NCI-H1417 treated with DMSO at 0.1 percent for 48 hours (cell line): ENCODE measurements at places on chromosomes 2 and 18.
A peak's percentile ranks its signal among the peaks of the same experiment; 100 is the strongest.

GRCh38 chr2:234722176-234722575 is 225.3 kb upstream of the ARL4C start:
- no peak for DNase-seq

- no peak for DNase-seq
Measured at GRCh38 chr18:29074147-29074546, 897.2 kb upstream of the CDH2 start.

GRCh38 chr2:3289171-3289515 is 88.5 kb downstream of the EIPR1 start:
- no peak for DNase-seq

- DNase-seq = no peak
Measured at GRCh38 chr18:39299152-39299551, 1733.6 kb upstream of the CELF4 start.

DNA sequence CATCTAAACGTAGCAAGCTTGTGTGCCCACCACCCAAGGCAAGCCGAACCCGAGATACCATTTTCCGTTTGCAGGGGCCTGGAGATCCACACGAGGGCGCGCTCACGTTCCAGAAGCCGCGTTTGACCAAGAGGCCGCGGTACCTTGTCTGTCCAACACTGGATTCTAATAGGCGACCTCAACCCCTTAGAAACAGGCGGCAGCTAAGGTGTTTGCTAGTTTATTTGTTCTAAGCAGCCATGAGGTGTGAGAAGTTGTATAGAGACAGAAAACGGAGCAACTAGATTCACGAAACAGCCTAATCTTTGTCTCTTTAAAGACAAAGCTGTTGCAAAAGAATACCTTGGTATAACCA is 4.2 kb downstream of the HOXD11 start:
- DNase-seq = no peak

GRCh38 chr2:4090668-4091630 is 387.6 kb downstream of the DCDC2C start:
- no peak for DNase-seq

GRCh38 chr2:240639566-240639965 is 14.3 kb downstream of the GPR35 start:
- no peak for DNase-seq

DNA sequence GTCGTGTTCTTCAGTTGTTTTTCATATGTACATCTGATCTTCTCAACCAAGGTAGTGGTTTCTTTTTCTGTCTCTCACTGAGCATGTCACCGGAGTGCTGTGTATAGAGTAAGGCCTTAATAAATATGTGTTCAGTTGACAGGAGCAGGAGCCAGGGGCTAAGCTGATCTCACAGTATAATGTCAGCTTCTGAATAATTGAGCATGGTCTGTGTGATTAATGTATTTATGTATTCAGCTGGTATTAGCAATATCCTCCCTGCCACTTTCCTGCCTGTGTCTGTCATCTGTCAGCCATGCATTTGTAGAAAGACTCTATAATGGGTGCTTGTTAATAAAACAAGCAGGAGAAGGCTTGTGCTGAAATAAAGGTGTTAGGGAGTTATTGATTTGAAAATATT is 198.9 kb downstream of the ADCYAP1 start:
- peak; percentile 58 for DNase-seq

DNA sequence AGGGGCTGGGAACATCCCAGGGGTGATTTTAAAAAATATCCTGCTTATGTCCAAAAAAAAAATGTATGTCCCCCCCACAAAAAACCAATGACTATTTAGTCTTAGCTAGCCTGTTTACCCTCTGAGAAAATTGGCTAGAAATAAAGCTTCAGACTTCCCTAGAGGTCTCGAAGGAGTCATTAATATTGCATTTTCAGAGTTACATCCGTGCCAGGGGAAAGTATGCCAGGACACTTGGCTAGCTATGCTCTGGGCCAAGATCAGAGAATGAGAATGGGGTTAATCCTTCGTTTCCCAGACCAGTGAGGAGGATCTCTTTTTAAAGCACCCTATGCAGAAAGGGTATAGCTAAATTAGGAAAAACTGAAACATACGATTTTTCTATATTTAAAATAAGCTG is 183.6 kb downstream of the MC4R start:
- DNase-seq = no peak

GRCh38 chr2:225052703-225053102 is 10.4 kb upstream of the DOCK10 start:
- no peak for DNase-seq

DNA sequence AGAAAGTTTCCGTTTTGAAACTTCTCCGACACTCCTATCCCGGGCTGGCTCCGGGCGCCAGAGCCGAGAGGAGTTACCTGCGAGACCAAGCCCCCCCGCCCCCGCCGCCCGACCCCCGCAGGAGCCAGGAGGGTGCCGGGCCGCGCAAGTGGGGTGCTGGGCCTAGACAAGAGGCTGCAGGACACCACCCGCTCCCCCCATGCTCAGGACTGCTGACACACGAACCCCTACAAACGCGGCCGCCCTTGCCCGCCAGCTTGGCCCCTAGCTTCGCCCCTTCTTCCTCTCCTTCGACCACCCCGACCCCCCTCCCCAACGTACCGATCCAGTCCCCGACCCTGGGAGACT is 497 bp downstream of the PLA2R1 start:
- no peak for DNase-seq

GRCh38 chr2:67656875-67657274 is 259.7 kb downstream of the ETAA1 start:
- DNase-seq = no peak

GRCh38 chr2:59875836-59876235 is 677.6 kb downstream of the BCL11A start:
- no peak for DNase-seq

DNA sequence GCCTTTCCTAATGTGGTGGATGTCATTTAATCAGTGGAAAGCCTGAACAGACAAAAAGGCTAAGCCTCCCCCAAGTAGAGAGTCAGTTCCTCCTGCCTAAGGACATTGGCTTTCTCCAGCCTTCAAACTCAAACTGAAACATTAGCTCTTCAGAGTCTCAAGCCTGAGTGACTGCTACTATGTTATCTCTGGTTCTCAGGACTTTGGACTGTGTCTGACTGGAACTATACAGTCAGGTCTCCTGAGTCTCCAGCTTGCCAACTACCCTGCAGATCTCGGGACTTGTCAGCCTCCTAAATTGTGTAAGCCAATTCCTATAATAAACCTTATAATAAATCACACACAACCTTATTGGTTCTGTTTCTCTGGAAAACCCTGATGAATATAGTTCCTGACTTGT is 12.6 kb downstream of the HYCC2 start:
- DNase-seq = no peak

- no peak for DNase-seq
Measured at GRCh38 chr2:176473177-176473576, 203.9 kb downstream of the MTX2 start.

DNA sequence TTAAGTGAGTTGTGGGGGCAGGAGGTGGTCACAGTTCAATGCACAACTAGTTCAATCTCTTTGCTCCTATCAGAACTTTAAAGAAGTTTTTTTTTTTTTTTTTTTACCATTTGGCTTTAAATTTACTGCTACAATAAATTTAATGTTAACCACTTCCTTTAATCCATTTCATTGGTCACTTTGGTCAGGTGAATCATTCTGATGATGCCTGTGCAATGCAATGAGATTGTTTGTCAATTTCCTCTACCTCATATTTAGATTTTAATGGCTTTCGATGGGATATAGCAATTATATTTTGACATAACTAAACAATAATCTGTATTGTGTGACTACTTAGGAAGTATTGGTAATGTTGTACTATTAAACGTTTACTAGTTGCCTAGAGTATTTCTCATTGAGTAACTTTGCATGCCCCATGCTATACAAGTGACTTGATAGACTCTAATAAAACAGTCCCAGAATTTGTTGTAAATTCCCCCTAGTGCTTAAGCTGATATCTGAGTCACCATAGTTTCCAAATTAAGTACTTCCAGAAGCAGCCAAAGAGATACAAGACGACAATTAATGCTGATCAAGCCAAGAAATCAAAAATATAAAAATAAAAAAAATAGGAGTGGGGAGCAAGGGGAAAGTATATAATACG is 52.9 kb upstream of the SERPINB2 start:
- no peak for DNase-seq

DNA sequence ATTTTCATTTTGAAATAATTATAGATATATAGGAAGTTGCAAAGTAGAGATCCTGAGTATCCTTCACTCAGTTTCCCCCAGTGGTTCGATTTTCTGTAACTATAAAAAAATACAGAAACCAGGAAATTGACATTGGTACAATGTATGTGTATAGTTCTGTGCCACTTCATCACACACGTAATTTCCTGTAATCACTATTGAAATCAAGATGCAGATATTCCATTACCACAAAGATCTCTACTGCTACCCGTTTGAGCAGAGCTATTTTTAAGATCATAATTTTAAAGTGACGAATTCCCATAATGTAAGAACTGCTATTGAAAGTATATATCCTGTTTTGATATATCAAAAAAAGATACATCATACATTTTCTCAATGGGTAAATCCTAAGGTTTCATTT is 142.3 kb downstream of the BABAM2 start:
- DNase-seq = no peak

GRCh38 chr2:205766779-205767359 is 84.6 kb downstream of the NRP2 start:
- DNase-seq = no peak

- no peak for DNase-seq
Measured at GRCh38 chr2:192162392-192163042, 32.2 kb downstream of the TMEFF2 start.

GRCh38 chr2:171554991-171555615 is 32.8 kb downstream of the CYBRD1 start:
- DNase-seq = no peak

DNA sequence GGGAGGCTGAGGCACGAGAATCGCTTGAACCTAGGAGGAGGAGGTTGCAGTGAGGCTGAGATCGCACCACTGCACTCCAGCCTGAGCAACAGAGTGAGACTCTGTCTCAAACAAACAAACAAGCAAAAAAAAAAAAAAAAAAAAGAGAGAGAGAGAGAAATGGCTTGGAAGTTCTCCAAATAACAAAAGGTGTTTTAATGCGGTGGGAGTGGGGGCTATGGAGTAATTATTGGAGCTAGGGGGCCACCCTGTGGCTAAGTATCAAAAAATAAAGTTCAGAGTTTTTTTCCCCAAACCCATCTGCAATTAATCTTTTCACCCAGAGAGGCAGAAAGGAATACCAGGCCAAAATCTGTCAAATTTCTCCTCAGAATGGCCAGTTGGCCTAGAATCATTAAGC is 23.0 kb upstream of the CEP68 start:
- DNase-seq = no peak

- no peak for DNase-seq
Measured at GRCh38 chr2:169653636-169654035, 40.6 kb downstream of the CFAP210 start.

DNA sequence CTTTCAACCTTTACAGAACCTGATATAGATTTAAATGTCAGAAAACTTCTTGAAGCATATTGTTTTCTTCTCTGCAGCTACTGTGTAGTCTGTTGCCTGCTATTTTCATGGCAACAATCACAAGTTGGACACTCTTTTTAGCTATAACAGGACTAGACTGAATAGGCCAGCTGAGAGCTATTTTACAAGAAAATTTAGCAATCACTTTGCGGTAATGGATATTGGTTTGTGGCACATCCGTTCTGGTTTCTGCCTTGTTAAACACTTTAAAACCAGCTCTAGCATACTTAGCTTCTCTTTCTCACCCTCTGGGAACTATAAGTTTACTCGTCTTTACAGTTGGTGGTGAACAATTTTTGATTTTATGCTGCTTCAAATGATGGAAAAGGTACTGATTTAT is 125.7 kb downstream of the MAP2 start:
- DNase-seq = no peak

DNA sequence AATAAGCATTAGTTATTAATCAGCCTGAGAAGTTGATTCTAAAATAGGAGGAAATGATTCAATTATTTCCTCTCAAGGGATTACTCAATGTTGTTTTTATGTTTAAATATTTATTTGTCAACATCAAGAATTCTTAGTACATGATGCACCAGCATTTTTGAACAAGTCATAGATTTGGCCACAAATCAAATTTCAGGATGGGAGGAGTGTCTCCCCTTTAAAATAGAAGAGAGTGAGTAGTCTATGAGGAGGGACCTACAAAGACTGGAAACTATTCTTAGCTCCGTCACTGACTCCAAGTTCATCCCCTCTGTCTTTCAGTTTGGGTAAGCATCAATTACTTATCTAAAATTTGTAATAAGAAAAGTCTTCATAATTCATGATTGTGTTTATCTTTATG is 18.6 kb upstream of the IL18R1 start:
- DNase-seq = no peak

GRCh38 chr2:226466124-226466523 is 333.5 kb downstream of the IRS1 start:
- no peak for DNase-seq

GRCh38 chr2:126748929-126749518 is 93.1 kb downstream of the GYPC start:
- DNase-seq = no peak

- DNase-seq = peak; percentile 38
Measured at GRCh38 chr2:216315802-216316603, 56.3 kb downstream of the MARCHF4 start.

GRCh38 chr2:23563673-23564614 is 179.0 kb downstream of the KLHL29 start:
- DNase-seq = no peak

DNA sequence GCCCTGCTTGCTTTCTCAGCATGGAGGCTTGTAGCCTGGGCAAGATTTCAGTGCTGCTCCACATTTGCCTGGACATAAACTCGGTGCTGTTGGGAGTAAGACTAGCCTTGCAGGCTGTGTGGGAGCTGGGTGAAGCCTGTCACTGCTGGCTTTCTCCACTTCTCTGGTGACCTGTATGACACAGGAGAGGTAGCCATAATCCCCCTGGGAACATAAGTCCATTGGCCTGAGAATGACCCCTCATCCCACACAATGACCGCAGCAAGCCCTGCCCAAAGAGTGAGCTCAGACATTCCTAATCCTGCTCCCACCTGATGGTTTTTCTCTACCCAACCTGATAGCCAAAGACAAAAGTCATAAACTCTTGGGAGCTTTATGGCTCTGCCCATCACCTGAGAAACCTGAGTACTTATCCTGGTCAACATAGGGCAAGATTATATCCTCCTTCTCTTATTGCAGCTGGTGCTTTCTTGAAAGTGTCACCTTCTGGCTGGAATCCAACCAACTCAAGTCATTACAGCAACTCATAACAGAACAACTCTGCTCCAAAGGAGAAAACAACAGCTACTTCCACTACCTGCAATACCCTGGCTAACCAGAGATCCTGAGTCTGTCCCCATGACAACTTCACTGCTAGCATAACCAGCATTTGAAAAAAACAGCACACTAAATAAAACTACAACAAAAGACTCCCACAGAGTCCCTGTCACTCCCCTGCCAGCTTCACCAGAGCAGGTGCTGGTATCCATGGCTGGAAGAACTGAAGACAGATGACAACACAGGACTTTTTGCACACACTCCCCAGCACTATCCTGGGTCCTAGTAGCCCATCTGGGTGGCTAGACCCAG is 834.4 kb upstream of the DDX18 start:
- DNase-seq = peak; percentile 36

- DNase-seq = no peak
Measured at GRCh38 chr2:49643149-49643548, 488.8 kb upstream of the FSHR start.

GRCh38 chr2:49827366-49827765 is 673.1 kb upstream of the FSHR start:
- no peak for DNase-seq

- no peak for DNase-seq
Measured at GRCh38 chr18:79771446-79772107, 26.2 kb upstream of the KCNG2 start.

- no peak for DNase-seq
Measured at GRCh38 chr2:33354981-33355380, 121.5 kb upstream of the RASGRP3 start.
